ENCODE measurements at places on chromosomes 11 and 22.
A peak's percentile ranks its signal among the peaks of the same experiment; 100 is the strongest.

DNA sequence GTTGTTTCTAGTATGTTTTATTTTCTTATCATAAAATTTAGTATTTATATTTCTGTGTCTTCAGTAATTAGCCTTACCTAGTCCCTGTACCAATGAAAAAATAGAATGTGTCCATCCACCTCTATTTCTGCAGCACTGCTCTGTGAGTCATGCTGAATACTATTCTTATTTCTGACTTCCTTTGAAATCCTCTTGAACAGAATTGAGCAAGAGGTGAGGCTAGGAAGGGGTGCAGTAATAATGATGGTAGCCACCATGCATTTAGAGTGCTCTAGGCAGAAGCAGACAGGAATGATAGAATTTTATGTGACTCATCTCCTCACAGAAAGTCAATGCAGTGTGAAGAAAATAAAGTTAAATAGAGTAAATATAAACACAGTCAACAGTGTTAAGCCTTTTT is 60.0 kb downstream of the OR10A6 start:
- peak; percentile 75 for DNase-seq

DNA sequence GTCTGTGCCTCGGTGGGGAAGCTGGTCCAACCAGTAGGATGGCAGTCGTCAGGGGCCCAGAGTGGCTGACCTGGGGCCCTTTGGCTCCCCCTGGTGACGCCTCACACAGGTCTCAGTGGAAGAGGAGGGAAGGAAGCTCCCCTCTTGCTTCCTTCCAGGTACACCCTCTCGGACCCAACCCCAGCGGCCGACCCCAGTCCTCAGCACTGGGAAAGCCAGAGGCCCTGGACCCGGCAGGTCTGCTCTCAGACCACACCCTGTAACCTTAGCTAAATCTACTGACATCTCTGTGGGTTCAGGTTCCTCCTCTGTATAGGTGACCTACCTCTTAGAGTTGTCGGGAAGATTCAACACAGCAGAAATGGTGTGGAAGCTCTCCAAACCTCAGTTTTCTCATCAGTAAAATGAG is 3.4 kb upstream of the SCUBE1 start:
- peak; percentile 18 for DNase-seq

GRCh38 chr11:78795621-78796261 is 221.1 kb upstream of the NARS2 start:
- no peak for DNase-seq

- no peak for DNase-seq
Measured at GRCh38 chr22:21078916-21079315, 33.2 kb downstream of the LRRC74B start.

GRCh38 chr22:43342347-43343261 is 568 bp downstream of the SCUBE1 start:
- no peak for DNase-seq

GRCh38 chr11:64787526-64788320 is 9.4 kb upstream of the SF1 start:
- DNase-seq: peak; percentile 61

- DNase-seq: no peak
Measured at GRCh38 chr11:105027678-105028077, 4.7 kb upstream of the CASP5 start.

- DNase-seq: no peak
Measured at GRCh38 chr11:113884361-113884836, 9.0 kb upstream of the USP28 start.

- no peak for DNase-seq
Measured at GRCh38 chr11:70398834-70399680, 728 bp downstream of the CTTN start.

DNA sequence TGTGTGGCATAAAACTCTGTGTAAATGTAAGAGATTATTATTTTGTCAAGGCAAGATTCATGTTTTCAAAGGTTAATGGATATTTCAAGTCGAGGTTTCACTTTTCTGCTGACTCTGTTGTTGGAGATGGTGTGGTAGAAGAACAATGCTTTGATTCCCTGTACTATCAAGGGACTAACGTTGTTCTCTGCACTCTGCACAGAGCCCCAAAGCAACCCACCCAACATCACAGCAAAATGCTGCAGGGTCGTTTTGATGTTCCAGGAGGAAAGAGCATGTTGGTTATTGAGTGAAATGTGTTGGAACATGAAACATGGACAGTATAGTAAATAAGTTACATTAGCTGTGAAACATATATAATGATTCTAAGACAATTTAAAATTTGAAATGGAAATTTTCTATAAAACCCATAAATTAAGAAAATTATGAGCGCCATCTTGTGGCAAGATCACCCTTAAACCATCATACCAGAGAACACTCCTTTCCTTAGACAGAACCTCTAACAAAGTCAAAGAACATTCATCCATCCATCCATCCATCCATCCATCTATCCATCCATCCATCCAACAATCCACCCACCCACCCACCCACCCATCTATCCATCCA is 164.4 kb upstream of the ZBED5 start:
- DNase-seq: peak; percentile 19

DNA sequence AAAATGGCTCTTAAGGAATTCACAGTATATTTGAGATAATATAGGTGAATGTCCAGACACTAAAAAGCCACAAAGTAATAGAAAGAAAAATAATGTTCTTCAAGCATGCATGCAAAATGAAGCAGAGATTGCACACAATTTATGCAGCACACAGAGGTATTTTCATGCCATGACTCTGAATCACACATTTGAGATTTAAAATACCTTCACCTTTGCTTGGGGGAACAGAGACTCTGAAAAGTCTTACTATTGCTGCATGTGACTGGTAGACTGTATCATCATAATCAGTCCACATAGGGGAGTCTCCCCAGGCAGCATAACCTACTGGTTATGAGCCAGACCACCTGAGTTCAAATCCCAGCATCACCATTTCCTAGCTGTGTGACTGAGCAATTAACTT is 96.2 kb downstream of the RCN1 start:
- no peak for DNase-seq

DNA sequence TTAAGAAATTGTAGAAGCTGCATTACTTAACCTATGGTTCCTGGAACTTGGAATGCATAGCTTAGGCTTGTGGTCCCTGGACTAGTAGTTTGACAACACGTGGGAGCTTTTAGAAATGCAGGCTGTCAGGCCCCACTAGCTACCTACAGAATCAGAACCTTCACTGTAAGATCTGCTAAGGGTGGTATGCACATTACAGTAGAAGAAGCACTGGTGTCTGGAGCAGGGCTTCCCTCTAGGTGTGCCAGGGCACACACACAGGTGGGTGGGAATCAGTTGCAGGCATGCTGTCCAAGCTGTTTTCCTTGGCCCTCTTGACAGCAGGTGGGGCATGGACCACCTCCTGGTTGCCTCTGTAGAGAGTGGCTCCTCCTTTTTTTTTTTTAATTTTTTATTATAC is 8.8 kb downstream of the NNMT start:
- no peak for DNase-seq

DNA sequence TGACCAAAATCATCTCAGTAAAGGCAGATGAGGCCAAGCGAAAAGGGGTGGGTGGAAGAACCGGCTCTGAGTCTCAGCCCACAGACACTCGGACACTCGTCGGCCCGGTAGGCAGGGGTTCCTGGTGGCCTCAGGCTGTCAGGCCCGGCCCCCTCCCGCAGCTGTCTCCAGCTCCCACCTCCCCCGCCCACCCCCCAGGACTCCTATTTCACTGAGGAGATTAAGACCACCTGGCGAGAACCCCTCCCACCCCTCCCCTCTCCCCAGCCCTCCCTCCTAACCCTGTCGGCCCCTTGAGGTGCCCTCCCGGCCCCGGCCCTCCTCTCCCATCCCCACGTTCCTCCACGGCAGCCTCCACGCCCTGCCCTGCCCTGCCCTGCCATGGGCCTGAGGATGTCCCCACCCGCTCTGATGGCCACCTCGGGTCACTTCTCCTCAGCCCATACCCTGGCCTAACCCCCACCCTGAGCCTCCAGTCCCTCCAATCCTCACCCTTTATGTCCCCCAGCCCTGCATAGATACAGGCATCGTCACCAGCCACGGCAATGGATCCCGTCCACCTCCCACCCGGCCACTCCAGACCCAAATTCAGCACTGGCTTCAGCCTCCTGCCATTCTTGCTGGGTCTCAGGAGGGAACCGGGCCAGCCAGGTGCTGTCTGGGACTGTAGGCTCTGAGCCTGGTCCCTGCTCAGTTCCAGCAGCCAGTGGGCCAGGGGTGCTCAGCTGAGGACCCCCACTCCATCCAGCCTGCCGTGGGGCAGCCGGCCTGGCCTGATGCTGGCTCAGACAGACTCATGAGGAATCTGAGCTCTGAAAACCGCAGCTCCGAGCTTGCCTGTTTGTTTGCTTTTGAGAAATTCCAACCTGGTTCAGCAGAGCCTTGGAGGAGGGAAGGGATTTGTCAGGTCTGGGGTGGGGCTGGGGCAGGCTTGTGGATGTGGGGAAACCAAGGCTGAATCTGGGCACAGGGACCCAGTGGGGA is 9.8 kb upstream of the TBX1 start:
- peak; percentile 19 for DNase-seq

GRCh38 chr11:75429902-75430713 is 2.9 kb downstream of the KLHL35 start:
- DNase-seq: no peak

DNA sequence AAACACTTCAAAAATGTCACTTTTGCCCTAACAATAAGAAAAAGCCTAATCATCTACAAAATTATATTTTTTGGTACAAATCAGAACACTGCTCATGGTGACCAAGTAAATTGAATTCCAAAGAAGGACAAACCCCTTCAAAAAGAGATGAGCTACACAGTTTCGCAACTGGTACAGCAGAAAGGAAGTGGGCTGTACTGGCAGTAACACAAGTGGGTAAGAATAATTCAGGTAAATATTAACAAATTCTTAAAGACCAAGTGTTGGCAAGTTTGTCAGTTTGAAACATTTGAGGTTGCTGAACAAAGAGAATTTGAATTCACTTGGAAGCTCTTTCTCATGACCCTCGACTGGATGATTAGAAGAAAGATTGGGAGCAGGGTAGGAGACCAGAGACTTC is 35.5 kb downstream of the MSANTD4 start:
- no peak for DNase-seq

DNA sequence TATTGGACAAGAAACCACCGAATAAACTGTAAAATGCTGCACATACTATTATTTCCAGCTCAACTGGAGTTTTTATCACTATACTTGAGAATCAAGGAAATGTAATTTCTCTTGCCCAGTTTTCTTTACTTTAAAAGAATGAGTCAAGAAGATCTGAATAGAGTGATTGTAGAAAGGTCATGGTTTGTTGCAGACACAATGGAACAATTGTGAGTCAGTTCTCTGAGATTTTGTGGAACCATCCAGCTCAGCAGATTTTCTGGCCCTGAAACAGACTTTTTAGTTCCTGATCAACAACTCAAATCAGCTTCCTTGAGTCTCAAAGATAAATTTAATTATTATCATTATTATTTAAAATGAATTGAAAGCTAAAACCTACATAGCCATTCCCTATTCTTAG is 1.3 kb downstream of the TCN1 start:
- no peak for DNase-seq

DNA sequence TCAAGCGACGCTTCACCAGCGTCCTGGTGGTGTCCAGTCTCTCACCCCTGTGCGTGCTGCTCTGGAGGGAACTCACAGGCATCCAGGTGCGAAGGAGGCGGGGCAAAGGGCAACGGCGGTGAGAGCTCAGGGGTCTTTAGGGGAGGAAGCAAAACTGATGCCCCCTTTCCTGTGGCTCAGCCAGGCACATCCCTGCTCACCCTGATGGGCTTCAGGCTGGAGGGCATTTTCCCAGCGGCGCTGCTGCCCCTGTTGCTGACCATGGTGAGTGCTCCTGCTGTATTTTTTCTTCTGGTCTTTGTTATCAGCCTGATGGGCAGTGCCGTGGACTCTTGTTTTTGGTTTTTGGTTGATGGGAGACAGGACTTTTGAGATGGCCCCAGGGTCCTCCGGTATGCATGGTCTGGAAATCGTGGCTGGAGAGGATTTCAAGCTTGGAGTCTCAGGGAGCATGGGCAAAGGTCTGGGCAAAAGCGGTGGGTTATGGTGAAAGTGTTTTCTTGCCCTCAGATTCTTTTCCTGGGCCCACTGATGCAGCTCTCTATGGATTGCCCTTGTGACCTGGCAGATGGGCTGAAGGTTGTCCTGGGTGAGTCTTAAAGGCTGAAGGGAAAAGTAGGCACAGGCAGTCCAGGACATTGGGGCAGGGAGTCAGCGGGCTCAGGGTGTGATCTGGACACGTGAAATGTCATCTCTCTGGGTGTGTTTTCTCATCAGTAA is 695 bp downstream of the RCE1 start:
- DNase-seq: no peak

GRCh38 chr11:5928811-5929210 is 13.2 kb upstream of the OR56A3 start:
- no peak for DNase-seq

DNA sequence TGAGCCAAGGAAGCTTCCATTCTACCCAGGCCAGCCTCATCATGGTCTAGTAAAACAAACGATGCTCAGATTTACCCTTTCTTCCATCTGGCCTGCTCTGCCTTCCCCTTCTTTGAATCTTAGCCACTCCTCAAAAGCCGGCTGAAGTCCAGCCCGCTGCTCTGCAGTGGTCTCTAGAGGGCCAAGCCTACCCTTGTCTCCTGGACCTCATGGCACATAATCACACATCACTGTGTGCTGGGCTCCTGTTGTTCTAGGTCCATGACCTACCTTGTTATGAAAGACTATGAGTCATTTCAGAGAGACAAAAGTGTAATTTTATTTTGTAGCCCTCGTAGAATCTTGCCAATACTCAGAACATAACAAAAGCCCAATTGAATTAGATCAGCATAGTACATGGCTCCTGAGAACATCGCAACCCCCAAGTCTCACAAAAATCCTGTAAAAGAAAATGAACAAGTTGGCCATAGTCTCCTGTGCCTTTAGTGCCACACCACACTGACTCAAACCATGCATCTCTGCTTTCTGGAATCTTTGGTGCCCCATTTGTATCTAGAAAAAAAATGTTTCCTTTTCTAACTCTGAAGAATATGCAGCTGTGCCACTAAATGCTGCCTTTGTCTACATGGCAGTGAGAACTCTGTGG is 192.7 kb downstream of the OPCML start:
- no peak for DNase-seq

- no peak for DNase-seq
Measured at GRCh38 chr11:108491936-108492335, 6.2 kb downstream of the POGLUT3 start.

- DNase-seq: no peak
Measured at GRCh38 chr11:125410091-125410490, 86.0 kb downstream of the FEZ1 start.

DNA sequence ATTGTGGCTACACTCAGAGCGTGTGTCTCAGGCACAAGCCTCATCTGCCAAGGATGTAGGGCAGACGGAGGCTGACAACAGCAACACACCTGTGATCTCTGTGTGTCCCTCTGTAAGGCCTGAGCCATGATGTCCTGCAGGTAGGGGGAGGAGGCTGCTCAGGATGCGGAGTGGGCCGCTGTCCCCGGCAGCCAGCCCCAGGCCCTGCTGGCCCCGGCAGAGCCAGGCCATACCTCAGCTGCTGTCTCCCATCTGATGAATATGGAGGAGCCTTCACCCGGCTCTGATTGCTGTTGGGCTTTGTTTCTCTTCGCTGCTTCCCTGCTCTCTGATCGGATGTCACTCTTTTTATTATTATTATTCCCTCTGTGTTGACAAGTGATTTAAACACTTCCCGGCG is 83.6 kb upstream of the NCAM1 start:
- DNase-seq: no peak

- DNase-seq: peak; percentile 68
Measured at GRCh38 chr11:59158206-59159068, 13.5 kb upstream of the DTX4 start.

- no peak for DNase-seq
Measured at GRCh38 chr22:38246046-38246658, 26.7 kb downstream of the TMEM184B start.

Data from HCEC 1CT (cell line).